Activated T-cell treated with anti-CD3 and anti-CD28 coated beads, Interleukin-2, amount 50 U/mL, for 72 hours (primary cell): ENCODE measurements at places on chromosomes 2 and 18. TPM values are rescaled to one million over a fixed set of nuclear protein-coding genes. Genes with fewer than 3 reads are reported as not detected.

The B4GALT6 gene
- total RNA-seq, result 2.8 TPM

- no peak overlapping the region for H3K27ac ChIP-seq
- DNase-seq, result no peak
- H3K4me1 ChIP-seq, result no peaks in the 10 kb centered on the region
- H3K36me3 ChIP-seq, result no peaks in the 10 kb centered on the region
- no peaks in the 10 kb centered on the region for H3K27me3 ChIP-seq
Measured at GRCh38 chr2:71831193-71831577, 316.5 kb downstream of the CYP26B1 start.

The TDRD15 gene
- not detected for total RNA-seq

DNA sequence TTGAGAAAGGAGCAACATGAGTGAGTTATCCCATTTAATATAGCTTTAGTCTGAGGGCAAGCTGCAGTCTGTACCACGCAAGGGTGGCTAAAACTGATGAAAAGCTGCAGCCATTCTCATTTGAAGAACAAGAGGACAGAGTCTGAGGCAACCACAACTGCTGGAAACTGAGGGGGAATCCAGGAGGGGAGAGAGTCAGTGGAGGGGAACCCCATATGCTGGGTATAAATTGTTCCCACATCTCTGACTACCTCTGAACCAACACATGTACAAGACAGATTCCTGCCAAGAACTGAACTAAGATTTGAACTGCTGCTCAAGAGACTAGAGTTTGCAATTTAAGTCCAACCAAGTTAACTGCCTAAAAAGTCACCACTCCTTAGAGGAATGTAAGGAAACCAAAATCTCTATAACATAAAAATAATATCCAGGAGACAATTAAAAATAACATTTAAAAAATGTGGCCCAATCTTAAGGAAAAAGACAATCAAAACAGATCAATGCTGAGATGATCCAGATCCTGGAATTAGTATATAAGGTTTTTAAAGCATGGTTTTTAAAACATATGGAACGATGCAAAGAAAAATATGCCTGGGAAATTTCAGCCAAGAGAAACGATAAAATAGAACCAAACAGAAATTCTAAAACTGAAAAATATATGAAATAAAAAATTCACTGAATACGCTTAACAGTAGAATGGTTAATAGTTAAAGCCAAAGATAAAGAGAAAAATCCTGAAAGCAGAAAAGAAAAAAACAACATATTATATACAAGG is 11.2 kb downstream of the CWC22 start:
- H3K4me3 ChIP-seq, result peak overlapping the region; percentile 35
- no peaks in the 10 kb centered on the region for H3K27me3 ChIP-seq
- peak overlapping the region; percentile 85 for H3K27ac ChIP-seq
- DNase-seq, result peak; percentile 10
- peaks cover 51% of the 10 kb centered on the region for H3K4me1 ChIP-seq

DNA sequence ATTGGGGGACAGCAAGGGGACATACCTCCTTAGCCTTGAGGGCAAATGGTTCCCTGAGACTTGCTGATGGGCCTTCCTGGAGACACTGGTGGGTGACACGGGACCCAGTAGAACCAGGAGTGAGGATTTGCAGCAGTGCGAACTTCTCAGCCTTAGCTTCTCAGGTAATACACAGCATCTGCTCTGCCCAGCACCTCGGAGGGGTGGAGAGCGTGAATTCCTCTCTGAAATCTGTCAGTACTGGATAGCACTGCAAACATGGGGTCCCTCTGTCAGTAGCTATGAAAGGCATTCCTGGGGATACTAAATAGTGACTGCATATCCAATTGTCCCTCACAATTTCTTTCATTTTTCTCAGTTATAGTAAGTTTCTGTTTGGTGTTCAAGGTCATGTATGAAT is 151.7 kb downstream of the GBX2 start:
- H3K27ac ChIP-seq, result no peak overlapping the region
- no peak for DNase-seq
- no peak overlapping the region for H3K4me3 ChIP-seq
- no peaks in the 10 kb centered on the region for H3K36me3 ChIP-seq
- H3K27me3 ChIP-seq, result peaks cover 11% of the 10 kb centered on the region
- H3K4me1 ChIP-seq, result no peaks in the 10 kb centered on the region

The IL1RN gene
- total RNA-seq, result 44.3 TPM

The LGALSL gene
- total RNA-seq, result 3.1 TPM

DNA sequence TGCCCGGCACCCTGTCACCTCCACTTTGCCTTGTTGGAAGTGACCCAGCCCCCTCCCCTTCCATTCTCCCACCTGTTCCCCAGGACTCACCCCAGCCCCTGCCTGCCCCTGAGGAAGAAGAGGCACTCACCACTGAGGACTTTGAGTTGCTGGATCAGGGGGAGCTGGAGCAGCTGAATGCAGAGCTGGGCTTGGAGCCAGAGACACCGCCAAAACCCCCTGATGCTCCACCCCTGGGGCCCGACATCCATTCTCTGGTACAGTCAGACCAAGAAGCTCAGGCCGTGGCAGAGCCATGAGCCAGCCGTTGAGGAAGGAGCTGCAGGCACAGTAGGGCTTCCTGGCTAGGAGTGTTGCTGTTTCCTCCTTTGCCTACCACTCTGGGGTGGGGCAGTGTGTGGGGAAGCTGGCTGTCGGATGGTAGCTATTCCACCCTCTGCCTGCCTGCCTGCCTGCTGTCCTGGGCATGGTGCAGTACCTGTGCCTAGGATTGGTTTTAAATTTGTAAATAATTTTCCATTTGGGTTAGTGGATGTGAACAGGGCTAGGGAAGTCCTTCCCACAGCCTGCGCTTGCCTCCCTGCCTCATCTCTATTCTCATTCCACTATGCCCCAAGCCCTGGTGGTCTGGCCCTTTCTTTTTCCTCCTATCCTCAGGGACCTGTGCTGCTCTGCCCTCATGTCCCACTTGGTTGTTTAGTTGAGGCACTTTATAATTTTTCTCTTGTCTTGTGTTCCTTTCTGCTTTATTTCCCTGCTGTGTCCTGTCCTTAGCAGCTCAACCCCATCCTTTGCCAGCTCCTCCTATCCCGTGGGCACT is 4.5 kb downstream of the RETREG2 start:
- H3K27me3 ChIP-seq, result no peaks in the 10 kb centered on the region
- DNase-seq, result peak; percentile 36
- peaks cover 19% of the 10 kb centered on the region for H3K36me3 ChIP-seq
- H3K27ac ChIP-seq, result peak overlapping the region; percentile 12
- peaks cover 60% of the 10 kb centered on the region for H3K4me1 ChIP-seq

The SKOR2 gene
- total RNA-seq, result 0.30 TPM

The CFLAR gene
- 385 TPM for total RNA-seq

GRCh38 chr2:102892698-102893310 is 131.0 kb downstream of the TMEM182 start:
- H3K27ac ChIP-seq, result no peak overlapping the region
- no peaks in the 10 kb centered on the region for H3K36me3 ChIP-seq
- no peaks in the 10 kb centered on the region for H3K27me3 ChIP-seq
- H3K4me3 ChIP-seq, result no peak overlapping the region
- DNase-seq, result no peak

DNA sequence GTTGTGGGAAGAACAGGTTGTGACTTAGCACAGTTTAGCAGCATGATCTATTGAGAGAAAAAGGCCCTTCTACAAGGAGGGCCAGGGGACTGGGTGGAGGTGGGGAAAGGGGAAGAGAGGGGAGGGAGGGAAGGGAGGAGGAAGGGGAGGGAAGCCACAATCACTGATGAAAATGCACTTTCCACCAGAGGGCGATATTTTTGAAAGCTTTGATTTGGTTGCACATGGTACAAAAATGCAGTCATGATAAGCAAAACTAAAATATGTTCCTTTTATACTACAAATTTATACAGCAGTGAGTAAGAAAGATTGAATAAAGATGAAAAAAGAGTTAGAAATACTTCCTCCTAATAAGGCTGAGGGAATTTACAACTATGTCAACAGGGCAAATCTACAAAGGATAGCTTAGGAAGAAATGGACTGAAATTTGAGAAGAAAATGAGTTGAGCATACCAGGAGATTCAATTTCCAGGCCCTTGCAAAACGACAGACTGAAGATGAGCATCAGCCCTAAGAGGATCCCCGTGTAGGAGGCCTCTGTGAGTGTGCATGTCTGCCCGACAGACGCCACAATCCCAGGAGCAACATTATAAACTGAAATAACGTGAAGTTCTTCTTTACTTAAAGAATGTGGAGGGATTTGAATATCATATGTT is 17.2 kb downstream of the SH3YL1 start:
- DNase-seq, result peak; percentile 18
- H3K4me1 ChIP-seq, result peaks cover 4% of the 10 kb centered on the region
- no peaks in the 10 kb centered on the region for H3K27me3 ChIP-seq
- peak overlapping the region; percentile 3 for H3K27ac ChIP-seq
- peaks cover 12% of the 10 kb centered on the region for H3K36me3 ChIP-seq
- H3K4me3 ChIP-seq, result no peak overlapping the region

- no peaks in the 10 kb centered on the region for H3K27me3 ChIP-seq
- peaks cover 20% of the 10 kb centered on the region for H3K4me1 ChIP-seq
- DNase-seq, result no peak
- H3K27ac ChIP-seq, result no peak overlapping the region
Measured at GRCh38 chr2:232073026-232073425, 111.5 kb downstream of the DIS3L2 start.

DNA sequence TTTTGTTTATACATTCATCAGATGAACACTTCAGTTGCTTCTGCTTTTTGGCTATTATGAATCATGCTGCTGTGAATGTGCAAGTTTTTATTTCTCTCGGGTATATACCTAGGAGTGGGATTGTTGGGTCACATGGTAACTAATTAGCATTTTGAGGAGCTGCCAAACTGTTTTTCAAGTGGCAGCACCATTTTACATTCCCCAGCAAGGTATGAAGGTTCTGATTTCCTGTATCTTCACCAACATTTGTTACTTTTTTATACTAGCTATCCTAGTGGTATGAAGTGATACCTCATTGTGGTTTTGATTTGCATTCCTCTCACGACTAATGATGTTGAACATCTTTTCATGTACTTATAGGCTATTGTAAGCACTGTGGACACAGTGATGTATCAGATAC is 53.9 kb downstream of the DYNC1I2 start:
- no peak overlapping the region for H3K4me3 ChIP-seq
- H3K4me1 ChIP-seq, result peaks cover 5% of the 10 kb centered on the region
- H3K27me3 ChIP-seq, result no peaks in the 10 kb centered on the region
- peaks cover 6% of the 10 kb centered on the region for H3K36me3 ChIP-seq
- no peak overlapping the region for H3K27ac ChIP-seq
- DNase-seq, result no peak

The PUM2 gene
- total RNA-seq, result 113 TPM

- H3K36me3 ChIP-seq, result no peaks in the 10 kb centered on the region
- H3K27ac ChIP-seq, result no peak overlapping the region
- H3K27me3 ChIP-seq, result peaks cover 14% of the 10 kb centered on the region
- no peak overlapping the region for H3K4me3 ChIP-seq
Measured at GRCh38 chr2:11738589-11739436, 7.6 kb upstream of the LPIN1 start.

- no peaks in the 10 kb centered on the region for H3K27me3 ChIP-seq
- H3K4me1 ChIP-seq, result no peaks in the 10 kb centered on the region
- H3K27ac ChIP-seq, result no peak overlapping the region
- no peaks in the 10 kb centered on the region for H3K36me3 ChIP-seq
Measured at GRCh38 chr2:65957454-65957853, 477.5 kb upstream of the MEIS1 start.

DNA sequence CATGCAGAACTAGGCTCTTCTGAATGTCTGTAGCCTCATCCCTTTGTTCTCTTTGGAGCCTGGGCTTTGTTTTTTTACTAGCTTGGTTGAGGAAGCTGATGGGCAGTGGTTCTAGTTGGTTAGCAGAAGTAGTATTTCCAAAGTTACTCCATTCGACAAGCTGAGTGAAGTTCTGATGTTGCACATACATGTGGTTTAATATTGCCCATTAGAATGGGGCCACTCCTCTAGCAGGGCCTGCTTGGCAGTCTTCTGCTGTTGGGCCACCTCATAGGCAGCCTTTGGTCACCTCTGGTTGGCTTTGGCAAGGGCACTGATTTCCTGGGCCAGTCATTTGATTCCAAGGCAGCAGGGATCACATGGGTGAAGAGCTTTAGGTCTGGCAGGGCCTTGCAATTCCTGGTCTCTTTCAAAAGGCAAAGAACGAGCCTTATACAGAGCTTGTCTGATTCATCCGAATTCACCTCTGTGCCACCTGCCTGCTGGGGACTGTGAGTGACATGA is 2.5 kb downstream of the RPIA start:
- H3K27me3 ChIP-seq, result no peaks in the 10 kb centered on the region
- no peak for DNase-seq
- peaks cover 80% of the 10 kb centered on the region for H3K4me1 ChIP-seq
- peaks cover 3% of the 10 kb centered on the region for H3K36me3 ChIP-seq
- no peak overlapping the region for H3K27ac ChIP-seq

DNA sequence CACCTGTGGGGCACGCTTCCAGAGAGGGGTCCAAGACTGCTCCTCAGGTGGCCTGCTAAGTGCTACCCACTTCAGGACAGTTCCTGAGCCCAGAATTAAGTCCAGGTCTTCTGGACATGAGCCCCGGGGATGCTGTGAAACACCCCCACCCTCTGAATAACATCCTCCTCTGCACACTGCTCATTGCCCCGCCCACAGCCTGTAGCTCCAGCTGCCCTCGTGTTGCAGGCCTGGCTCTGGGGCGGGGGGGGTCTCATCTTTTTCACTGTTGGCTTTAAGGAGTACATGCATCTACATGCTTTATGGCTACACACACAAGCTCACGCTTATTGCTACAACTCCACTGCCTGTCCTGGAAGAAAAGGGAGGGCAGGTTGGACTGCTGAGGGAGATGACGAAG is 92.8 kb downstream of the PTGR3 start:
- no peak for DNase-seq
- no peaks in the 10 kb centered on the region for H3K36me3 ChIP-seq
- H3K4me3 ChIP-seq, result no peak overlapping the region
- no peak overlapping the region for H3K27ac ChIP-seq
- H3K27me3 ChIP-seq, result no peaks in the 10 kb centered on the region

- H3K36me3 ChIP-seq, result no peaks in the 10 kb centered on the region
- no peak overlapping the region for H3K4me3 ChIP-seq
- H3K4me1 ChIP-seq, result peaks cover 14% of the 10 kb centered on the region
- DNase-seq, result no peak
Measured at GRCh38 chr2:231931481-231931915, 5.3 kb upstream of the NPPC start.

The ST6GAL2 gene
- total RNA-seq, result not detected

- H3K27me3 ChIP-seq, result no peaks in the 10 kb centered on the region
- no peaks in the 10 kb centered on the region for H3K36me3 ChIP-seq
- no peak for DNase-seq
Measured at GRCh38 chr18:45980229-45980628, 13.1 kb upstream of the EPG5 start.

The SLC4A1AP gene
- 32.3 TPM for total RNA-seq
